Activated T-helper 9 cell treated with anti-CD3 and anti-CD28 coated beads, Interleukin-2, amount 50 U/mL, for 16 hours (primary cell): ENCODE measurements at places on chromosomes 12 and 14.

DNA sequence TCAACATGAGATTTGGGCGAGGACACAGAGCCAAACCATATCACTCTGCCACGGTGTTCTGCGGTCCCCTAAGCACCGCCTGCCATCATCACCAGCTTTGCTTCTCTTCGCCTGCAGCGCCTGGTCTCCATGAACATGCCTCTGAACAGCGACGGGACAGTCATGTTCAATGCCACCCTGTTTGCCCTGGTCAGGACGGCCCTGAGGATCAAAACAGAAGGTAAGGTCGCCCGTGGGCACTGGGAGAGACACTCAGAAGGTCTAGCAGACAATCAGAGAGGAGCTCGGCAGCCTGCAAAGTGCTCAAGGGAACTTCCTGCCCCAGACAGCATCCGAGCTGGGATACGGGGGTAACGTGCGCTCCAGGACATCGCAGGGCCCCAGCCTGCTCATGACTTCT lies 126.0 kb upstream of the FKBP4 start:
- no peak for DNase-seq

GRCh38 chr12:2834581-2835491 lies at the start of gene NRIP2:
NRIP2 (minus strand) TSS chr12:2835035; CDS start chr12:2834983, 52 bp downstream.
- no peak for DNase-seq

DNA sequence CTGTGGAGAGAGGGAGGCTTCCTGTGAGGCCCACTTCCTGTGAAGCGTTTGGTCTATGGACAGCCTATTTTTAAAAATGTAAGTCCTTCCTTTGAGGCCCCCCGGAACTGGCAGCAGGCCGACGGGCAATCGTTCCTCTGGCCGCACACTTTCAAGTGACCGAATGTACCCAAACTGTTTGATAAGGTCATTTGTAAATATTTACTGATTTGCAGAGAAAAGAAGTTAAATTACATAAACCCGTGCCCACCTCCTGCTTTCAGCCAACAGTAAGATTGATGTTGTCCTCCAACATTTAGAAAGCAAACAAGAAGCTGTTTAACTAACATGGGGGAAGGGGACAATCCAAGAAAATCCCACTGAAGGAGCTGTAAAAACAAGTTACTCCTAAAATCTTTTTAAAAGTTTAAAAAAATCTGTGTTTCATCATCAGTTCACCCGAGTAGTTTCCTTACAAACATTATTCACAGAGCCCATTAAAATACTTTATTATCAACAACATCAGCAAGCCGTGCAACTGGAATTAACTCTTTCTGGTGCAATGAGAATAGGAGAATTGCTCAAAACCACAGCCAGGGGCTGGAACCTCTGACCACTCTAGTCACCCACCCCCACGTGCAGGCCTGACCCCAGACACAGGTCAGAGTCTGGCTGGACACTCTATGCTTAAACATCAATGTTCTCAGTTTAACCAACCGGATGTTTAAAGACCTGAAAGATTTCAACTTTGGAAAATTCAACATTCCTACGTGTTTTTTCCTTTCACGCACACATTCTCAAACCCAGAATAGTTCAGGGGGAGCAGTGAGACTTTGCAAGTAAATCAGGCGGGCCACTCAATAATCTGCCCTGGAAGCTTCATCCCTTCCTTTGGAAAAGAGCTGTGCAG lies 65.3 kb downstream of the FOXN3 start:
- no peak for DNase-seq

DNA sequence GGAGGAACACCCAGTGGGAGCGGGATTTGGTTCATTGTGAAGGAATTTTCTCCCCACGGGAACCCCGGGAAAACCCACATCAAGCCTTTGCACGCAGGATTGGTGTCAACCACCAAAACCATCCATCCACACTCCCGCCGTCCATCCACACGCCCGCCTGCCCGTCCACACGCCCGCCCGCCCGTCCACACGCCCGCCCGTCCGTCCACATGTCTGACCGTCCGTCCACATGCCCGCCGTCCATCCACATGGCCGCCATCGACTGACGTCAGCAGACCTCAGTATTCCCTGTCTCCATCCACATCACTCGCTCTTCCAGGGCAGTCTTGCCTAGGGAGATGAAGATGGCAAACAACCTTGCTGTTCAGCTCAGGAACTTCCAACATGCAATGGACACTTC lies 6.7 kb upstream of the GPR132 start:
- no peak for DNase-seq

- DNase-seq: no peak
These were observed 88.5 kb upstream of the METAP2 start for GRCh38 chr12:95385246-95386035.
